ENCODE measurements at places on chromosomes 3 and 15.

DNA sequence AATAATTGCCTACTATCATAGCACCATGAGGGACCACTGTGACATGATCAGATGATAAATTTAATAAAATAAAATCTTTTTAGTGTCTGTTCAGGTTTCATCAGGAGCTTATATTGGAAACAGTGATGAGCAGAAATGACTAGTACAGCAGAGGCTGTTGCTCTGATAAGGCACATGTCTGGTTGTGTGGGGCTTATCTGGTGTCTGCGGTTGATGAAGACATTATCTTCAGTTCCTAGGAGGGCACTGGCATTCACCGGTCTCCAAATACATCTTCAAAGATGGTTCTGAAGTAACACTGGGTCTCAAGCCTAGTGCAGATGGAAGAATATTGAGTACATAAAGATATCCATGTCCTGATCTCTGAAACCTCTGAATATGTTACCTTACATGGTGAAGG is 125.3 kb downstream of the SUCNR1 start:
- DNase-seq: no peak

DNA sequence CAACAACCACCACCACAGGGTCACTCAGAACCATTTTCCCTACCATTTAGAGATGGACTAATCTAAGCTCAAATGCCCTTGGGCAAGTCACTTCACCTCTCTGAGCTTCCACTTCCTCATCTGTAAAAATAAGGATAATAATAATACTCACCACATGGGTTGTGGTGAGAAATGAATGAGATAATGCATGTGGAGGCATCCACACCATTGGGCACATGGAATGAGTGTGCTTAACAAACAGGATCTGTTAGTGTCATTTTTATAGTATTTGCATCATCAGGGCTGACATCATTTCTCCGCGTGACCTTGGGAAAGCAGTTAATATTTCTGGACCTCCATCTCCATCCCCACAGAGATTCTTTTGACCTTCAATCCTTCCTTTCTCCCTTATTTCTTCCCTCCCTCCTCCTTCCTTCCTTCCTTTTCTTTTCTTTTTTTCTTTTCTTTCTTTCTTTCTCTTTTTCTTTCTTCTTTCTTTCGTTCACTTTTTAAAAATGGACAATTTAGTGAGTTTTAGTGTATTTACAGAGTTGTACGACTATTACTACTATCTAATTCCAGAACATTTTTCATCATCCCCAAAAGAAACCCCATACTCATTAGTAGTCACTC is 7.7 kb upstream of the RFT1 start:
- no peak for DNase-seq

DNA sequence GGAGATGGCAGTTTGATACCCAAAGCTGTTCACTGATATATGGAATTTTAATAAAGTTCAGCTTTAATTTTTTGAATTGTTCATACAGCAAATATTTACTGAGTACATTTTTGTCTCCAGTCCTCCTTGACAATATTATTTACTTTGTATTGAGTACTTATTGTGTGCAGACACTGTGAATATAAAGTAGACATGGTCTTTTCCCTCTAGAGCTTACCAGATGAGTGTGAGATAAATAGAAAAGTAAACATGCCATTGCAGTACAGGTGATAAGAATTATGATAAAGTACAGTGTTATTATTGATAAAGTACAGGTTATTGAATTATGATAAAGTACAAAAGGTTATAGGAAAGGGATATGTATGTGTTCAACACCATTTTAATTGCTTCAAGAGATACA is 2.1 kb downstream of the UBA5 start:
- no peak for DNase-seq

- DNase-seq: no peak
Measured at GRCh38 chr3:106092792-106093191, 224.0 kb upstream of the CBLB start.

DNA sequence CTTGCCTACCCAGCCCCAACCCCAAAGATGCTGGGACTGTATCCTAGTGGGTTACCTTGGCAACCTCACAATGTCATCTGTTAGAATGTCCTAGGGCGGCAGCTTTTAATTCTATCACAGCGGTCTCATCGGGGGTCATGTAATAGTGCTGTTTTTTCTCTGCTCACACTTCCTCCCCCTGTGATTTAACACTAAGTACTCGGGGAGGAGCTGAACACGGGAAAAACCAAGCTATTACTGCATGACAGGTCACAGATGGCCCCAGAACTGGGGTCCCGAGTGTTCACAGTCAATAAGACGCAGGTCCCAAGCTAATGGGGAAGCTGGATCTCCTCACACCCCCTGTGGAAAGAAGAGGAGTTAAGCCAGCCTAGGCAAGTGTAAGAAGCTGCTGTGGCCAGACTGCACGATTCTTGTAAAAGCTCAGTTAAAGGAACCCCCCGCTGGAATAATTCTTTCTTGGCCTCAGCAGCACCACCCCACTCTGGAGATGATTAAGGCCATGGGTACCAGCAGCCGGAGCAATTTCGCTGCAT is 2.5 kb upstream of the RFTN1 start:
- DNase-seq: no peak

DNA sequence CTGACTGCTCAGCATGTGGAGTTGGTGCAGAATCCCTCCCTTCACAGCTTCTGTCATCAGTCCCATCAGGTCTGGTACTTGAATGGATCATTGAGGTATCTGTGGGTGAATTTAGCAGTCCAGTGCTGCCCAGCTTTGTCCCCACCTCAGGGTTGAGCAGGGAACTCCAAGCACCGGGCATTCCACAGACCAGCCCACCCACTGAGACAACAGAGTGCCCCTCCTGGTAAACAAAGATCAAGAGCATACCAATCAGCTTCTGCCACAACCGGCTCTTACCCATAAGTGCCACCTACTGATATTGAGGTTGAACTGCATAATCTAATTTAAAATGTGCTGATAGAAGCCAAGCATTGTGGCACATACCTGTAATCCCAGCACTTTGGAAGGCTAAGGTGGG is 57.1 kb upstream of the FXR1 start:
- no peak for DNase-seq
